ENCODE measurements at places on chromosomes 16 and 17.

GRCh38 chr16:21071741-21072140 is 78.9 kb downstream of the DNAH3 start:
- no peak for DNase-seq

DNA sequence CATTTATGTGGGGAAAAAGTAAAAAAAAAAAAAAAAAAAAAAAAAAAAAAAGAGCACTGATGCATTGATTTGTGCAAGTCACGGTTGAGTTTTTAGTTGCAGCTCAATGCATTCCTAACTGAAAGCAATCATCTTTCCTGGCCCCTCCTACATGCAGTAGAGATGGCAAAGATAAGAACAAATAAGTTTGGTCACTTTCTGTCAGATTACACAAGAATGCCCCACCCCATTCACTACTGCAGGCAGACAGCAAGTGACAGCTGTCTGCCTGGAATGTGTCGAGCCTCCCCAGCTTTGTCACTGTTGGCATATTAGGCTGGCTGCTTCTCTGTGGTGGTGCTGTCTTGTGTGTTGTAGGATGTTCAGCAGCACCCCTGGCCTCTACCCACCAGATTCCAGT is 243.5 kb downstream of the FOXL1 start:
- no peak for DNase-seq

DNA sequence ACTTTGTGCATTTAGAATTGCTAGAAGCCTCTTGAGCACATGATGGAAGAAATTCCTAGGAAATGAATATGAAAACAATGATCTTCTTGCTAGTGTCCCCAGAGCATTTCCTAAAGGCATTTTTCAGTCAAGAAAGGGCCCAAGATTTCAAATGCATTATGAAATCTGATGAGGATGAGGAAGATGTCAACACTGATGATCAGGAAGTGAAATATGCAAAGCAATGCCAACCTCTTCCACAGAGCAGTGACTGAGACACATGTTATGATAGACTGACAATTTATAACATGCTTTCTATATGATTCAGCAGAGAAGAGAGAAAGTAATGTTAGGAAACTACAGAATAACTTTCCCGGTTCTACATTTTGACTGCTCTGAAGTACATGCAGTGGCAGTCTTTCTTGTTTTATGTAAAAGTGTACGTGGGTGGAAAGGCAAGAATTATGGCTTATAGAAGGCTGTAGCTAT is 859.1 kb upstream of the GOT2 start:
- peak; percentile 79 for DNase-seq

- DNase-seq: no peak
These were observed 747.5 kb upstream of the EEF2KMT start for GRCh38 chr16:5845046-5845445.

GRCh38 chr17:2158396-2158780 is 103.5 kb downstream of the HIC1 start:
- no peak for DNase-seq

DNA sequence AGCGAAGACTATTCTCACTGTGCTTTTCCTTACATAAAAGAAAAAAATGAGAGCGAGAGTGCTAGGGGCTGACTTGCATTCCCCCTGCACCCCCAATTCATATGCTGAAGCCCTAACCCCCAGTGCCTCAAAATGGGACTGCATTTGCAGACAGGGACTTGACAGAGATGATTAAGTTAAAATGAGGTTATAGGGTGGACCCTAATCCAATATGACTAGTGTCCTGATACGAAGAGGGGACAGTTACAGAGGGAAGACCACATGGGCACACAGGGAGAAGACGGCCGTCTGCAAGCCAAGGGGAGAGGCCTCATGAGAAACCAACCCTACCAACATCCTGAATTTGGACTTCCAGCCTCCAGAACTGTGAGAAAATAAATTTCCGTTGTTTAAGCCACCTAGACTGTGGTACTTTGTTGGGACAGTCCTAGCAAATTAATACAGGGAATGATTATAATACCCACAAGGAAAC is 1.6 kb upstream of the TMEM220 start:
- no peak for DNase-seq

GRCh38 chr16:27995378-27995777 is 68.1 kb downstream of the GSG1L start:
- DNase-seq: no peak

DNA sequence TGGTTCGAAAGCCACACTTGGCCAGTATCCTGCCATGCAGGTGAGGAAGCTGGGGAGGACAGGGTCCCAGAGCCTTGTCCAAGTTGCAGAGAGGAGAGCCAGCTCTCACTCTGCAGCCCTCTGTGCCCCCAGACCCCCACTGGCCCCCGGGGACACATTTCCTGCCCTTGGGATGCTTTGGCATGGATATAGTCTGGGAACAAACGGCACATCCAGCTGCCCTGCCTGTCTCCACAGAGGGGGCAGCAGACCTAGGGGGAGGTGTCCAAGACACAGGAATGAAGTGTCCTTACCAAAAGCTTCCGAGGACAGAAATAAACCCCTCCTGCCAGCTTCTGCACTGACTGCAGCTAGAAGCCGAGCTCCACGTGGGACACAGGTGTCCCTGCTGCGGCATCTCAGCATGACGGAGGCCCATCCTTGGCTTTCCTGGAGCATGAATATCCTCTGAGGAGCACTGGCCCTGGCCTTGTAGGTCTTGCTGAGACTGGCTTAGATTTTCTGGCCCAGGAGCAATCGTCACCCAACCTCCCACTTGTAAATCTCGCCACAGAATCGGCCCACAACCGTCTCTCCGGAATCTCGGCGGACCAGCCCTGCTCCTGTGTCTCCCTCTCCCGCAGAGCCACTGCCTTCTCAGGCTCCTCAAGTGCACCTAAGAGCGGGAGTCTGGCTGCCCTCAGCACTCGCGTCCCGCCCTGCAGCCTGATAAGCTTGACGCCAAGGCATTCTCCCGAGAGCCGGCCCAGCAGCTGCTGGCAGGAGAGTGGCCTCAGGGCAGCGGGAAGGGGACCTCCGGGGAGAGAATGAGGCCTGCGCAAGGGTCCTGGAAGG is 1.1 kb upstream of the CAPN15 start:
- DNase-seq: no peak

- DNase-seq: no peak
These were observed 12.7 kb upstream of the COTL1 start for GRCh38 chr16:84630446-84631152.

GRCh38 chr17:65332375-65332774 is 195.2 kb downstream of the RGS9 start:
- no peak for DNase-seq

- no peak for DNase-seq
These were observed 8.3 kb upstream of the PYDC1 start for GRCh38 chr16:31225193-31225592.

- peak; percentile 21 for DNase-seq
These were observed 18.3 kb downstream of the MYBBP1A start for GRCh38 chr17:4536742-4537411.

DNA sequence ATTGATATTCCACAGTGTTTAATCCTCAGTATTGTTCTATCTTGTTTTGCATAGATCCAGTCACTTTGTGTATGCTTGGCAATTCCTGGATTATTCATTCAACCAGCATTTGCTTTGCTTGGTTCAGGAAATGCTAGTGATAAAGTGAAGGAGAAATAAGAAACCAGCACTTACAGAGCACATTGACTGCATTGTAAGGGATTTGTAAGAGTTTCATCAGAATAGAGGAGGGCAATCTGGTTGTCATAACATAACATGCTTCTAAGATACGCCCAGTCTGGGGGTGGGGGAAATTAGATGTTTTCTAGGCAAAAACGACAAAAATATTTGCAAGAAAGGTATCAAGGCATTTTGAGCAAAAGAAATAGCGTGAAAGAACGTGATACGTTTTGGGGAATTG is 40.4 kb downstream of the TNRC6A start:
- peak; percentile 79 for DNase-seq

- no peak for DNase-seq
These were observed 22.3 kb downstream of the RHBDL3 start for GRCh38 chr17:32287804-32288511.

GRCh38 chr17:49358641-49359247 is 3.3 kb downstream of the ZNF652 start:
- DNase-seq: no peak

DNA sequence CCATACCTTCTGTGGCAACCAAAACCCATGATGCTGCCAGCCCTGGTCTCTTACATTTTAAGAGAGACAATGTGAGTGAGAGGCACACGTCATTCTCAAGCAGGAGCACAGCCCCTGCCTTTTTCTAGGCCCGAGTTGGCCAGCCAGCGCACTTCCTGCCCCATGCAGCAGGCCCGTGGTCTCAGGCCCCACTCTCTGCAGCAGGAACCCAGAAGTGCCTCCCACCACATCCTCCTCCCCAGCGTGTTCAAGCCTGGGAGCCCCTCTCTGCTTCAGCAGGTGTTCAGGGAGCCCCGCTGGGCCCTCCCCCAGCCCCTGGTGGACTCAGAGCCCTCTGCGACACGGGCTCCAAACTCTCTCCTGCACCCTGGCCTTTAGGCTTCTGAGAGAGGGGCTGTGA is 30.5 kb downstream of the ITGAE start:
- DNase-seq: no peak

GRCh38 chr17:41294016-41294415 is 8.6 kb downstream of the KRTAP29-1 start:
- DNase-seq: no peak

GRCh38 chr17:78255953-78256706 is 24.7 kb downstream of the TMEM235 start:
- no peak for DNase-seq

GRCh38 chr16:81570151-81570846 is 125.7 kb downstream of the CMIP start:
- no peak for DNase-seq

- DNase-seq: no peak
These were observed 8.0 kb downstream of the SEZ6 start for GRCh38 chr17:28997806-28998205.

DNA sequence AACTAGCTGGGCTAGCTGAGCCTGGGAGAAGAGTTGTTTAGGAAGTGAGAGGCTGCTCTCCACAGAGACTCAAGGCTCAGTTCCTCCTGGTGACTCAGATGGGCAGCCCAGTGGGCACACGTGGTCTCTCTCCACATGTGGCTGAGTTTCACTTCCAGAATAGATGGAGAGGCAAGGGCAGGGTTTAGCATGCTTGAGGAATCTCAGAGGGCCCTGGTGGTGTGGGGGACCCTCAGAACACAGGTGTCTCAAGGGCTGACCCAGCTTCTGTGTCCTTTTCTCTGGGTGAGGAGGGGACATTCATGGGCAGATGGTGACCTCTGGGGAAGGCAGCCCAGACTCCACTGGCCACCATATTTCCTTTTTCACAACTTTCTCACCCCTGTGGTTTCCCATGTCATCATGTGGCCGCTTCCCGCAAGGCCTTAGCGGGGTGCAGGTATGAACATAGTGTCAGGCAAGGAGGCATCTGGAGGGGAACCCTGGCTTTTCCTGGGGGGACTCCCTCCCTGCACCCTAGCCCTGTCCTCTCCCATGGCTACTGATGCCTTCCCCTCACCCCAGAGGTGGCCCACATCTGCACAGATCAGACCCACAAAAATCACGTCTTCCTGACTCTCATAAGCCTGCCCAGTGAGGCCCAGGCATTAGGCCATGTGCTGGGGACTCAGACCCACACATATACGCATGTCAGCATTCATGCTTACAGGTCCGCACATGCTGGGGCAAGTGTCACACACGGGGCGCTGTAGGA is 3.3 kb downstream of the GRN start:
- DNase-seq: no peak

DNA sequence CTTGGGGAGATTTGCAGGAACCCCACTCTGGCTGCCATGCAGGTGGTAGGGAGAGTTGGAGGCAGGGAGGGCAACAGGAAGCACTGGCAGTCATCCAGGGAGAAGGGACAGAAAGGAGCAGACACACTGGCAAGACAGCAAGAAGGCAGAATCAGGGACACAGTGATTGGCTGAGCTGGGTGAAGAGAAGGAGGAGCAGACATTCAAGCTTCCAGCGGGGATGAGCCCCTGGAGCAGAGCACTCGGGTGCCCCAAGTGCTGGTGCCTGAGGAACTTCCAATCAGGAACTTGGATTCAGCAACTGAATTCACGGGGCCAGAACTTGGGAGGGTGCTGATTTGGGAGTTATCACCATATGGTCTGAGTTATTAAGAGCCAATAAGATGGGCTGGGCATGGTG is 6.3 kb upstream of the ITGA3 start:
- DNase-seq: no peak

DNA sequence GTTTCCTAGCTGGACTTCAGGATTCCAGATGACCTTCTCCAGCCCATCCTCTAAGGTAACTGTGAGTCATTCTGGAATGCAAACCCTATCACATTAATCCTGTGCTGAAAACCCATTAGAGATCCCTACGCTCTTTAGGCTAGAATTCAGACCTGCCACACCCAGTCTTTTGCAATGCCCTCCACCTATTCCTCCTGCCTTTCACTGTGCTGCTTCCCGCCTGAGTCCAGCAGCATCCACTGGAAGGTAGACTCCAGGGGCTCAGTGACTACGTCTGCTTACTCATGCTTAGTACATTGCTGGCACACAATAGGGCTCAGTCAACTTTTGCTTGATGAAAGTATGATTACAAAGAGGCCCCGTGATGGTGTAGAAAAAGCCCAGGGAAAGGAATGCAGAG is 121.1 kb downstream of the SPACA3 start:
- DNase-seq: no peak

DNA sequence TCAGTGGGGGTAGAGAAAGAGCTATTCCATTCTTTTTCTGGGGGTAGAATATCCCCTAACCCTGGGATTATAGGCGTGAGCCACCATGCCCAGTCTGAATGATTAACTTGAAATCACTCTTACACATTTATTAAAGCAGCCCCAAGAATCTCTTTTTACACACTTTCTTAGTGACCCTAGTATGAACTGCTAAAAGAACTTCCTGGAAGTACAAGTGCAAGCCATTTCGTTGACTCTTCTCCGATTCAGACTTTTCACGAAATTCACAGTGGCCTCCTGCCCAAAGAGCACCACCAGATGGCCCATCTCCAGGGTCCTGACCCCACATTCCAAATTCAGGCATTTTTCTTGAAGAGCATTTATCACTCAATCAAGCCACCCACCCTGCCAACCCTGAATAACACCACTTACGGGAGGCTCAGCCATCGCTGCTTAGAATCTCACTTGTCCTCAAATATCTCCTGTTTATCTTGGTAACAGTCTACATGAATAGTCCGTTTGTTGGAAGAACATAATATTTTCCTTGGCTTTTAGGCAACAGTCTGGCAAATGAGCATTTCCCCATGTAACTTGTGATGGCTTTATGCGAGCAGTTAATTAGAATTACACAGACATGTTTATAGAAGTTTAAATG is 28.0 kb downstream of the ZNF423 start:
- peak; percentile 26 for DNase-seq

GRCh38 chr17:38751144-38751807 is 1.3 kb upstream of the PSMB3 start:
- no peak for DNase-seq

GRCh38 chr17:78355045-78355641 is 4.7 kb downstream of the SOCS3 start:
- DNase-seq: no peak

DNA sequence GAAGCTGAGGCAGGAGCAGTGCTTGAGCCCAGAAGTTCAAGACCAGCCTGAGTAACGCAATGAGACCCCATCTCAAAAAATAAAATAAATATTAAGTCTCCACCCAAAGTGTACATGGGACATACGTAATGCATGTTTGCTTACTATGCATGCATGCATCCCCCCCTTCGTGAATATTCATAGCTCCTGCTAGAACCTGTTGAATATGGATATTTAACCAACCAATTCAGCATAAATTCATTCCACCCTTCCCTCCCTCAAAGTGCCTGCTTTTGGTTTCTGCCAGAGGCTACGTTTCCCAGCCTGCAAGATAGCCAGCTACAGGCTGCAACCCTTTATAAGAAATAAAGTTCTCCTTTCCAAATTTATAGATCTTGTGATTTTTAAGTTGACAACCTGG is 12.9 kb upstream of the PSMD7 start:
- no peak for DNase-seq

GRCh38 chr16:1621851-1622250 is 9.7 kb downstream of the CRAMP1 start:
- no peak for DNase-seq

- no peak for DNase-seq
These were observed 36.0 kb downstream of the STAT5B start for GRCh38 chr17:42240201-42240600.

All from fibroblast of the conjunctiva (primary cell).